ENCODE measurements at places on chromosomes 16 and 17.

- peak; percentile 21 for DNase-seq
Measured at GRCh38 chr17:7167832-7168231, 11.3 kb downstream of the ASGR1 start.

- DNase-seq, result no peak
Measured at GRCh38 chr17:8696426-8696825, 48.2 kb downstream of the CCDC42 start.

DNA sequence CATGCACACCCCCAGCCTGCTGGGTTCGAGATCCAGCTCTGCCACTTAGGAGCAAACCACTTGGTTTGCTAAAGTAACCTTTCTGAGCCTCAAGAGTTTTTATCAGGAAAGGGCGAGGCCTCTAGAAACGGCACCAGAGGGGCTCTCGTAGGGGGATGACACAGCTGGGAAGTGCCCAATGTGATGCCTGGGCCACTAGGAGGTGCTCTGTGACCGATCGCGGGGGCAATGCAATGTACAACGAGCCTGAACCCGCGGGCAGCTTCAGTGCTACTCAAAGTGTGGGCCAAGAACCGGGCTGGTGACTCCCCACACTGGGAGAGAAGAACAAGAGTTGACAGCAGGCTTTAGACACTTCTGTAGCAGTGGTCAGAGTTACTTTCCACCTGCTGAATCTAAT, 9.4 kb downstream of the C16orf89 start:
- DNase-seq, result no peak

- DNase-seq, result no peak
Measured at GRCh38 chr17:1715803-1716075, 5.6 kb upstream of the TLCD2 start.

DNA sequence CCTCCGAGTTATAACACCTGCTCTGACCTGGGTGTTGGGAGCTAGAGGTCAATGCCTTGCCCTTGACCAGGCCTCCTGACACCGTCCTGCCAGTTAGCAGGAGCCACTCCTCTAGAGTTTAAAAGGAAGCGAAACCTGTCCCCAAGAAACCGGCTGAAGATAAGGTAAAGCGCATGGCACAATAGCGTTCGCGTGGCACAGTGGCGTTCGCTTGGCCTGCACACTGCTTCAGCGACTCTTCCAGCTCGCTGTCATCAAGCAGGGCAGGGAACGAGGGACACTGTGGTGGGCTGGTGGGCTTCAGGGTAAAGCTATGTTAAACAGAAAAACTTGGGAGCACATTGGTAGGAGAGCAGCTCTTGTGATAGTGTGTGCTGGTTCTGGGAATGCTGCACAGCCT, 28.2 kb upstream of the ETV4 start:
- no peak for DNase-seq

- no peak for DNase-seq
Measured at GRCh38 chr17:80064696-80065095, 28.3 kb downstream of the CCDC40 start.

- DNase-seq, result no peak
Measured at GRCh38 chr17:63516910-63517824, 6.0 kb upstream of the KCNH6 start.

- peak; percentile 66 for DNase-seq
Measured at GRCh38 chr16:84819644-84820304, at the start of gene CRISPLD2. Gene CRISPLD2 (plus strand): TSS chr16:84819985. CDS start chr16:84838496, 18,511 bp downstream.

DNA sequence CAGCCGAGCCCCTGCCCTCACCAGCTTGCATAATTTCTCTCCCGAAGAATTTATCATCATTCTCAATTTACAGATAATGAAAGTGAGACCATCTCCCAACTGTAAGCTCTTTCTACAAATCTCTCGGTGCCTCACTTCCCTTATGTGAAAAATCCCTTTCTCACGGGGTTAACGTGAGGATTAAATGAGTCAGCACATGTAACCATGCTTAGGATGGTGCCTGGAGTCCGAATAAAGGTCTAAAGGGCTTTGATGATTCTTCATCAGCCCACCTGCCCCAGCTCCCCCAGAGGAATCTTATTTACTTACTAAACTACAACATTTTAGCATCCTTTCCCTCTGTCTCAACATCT, 24.8 kb upstream of the PIK3R6 start:
- no peak for DNase-seq

- no peak for DNase-seq
Measured at GRCh38 chr17:63529711-63530556, 6.8 kb downstream of the KCNH6 start.

- no peak for DNase-seq
Measured at GRCh38 chr17:62706598-62707424, 79.3 kb downstream of the MRC2 start.

DNA sequence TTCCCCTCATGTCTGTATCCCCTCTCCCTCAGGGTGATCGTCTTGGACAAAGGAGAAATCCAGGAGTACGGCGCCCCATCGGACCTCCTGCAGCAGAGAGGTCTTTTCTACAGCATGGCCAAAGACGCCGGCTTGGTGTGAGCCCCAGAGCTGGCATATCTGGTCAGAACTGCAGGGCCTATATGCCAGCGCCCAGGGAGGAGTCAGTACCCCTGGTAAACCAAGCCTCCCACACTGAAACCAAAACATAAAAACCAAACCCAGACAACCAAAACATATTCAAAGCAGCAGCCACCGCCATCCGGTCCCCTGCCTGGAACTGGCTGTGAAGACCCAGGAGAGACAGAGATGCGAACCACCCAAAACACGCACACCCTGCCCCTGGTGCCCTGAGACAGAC, 82.2 kb downstream of the ABCC6 start:
- DNase-seq, result no peak

GRCh38 chr16:27334192-27334764, 20.5 kb downstream of the IL4R start:
- DNase-seq, result no peak

DNA sequence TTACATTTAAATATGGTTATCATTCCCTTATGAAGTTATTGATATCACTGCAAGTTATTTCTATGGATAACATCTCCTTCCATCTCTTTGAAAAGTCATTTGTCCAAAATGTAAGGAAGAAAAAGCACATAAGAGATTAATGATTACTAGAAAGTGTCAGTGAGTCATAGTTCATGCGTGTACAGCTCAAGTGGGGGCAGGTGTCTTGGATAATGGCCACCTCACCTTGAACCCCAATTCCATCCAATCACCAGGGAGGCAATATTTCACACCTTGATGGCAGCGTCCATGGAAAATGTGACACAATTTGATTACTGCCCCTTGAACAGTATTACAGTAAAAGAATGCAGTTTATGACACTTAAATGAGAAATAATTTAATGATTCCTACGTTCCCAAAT, 358.3 kb upstream of the SOX9 start:
- DNase-seq, result no peak

DNA sequence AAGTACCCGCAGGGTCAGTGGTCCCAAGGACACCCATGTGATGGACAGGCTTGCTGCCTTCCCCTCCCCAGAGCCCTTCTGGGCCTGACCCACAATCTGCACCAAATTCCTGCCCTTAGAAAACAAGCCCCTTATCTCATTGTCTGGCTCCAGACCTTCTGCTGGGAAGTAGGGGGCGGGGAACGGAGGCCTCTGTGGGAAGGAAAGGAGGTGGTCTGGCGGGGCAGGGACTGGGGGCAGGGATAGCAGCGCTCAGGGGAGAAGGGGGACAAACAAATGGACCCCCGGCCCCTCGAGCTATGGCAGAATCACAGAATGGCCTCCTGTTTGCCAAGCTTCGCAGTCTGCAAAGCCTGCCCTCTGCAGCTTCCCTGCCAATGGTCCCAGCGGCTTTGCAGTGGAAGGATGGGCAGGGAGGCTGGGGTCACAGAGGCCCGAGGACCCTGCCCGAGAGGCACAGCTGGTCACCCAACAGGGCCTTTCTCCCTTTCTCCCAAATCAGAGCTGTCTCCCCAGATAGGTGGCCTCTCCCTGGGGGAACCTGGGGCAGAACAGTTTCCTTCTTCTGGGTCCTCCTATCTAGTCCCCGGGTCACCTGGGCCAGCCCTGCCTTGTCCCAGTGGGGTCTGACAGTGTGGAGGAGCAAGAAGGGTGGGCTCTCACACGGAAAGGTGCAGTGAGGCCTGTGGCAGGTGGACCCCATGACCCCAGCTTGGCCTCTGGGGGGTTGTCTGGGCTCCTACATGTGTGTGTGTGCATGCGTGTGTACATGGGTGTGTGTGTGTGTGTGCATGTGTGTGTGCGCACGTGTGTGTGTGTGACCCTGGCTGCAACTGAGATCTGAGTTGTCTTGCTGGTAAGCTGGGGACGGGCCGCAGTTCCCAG, 25.5 kb downstream of the TMEM235 start:
- no peak for DNase-seq

DNA sequence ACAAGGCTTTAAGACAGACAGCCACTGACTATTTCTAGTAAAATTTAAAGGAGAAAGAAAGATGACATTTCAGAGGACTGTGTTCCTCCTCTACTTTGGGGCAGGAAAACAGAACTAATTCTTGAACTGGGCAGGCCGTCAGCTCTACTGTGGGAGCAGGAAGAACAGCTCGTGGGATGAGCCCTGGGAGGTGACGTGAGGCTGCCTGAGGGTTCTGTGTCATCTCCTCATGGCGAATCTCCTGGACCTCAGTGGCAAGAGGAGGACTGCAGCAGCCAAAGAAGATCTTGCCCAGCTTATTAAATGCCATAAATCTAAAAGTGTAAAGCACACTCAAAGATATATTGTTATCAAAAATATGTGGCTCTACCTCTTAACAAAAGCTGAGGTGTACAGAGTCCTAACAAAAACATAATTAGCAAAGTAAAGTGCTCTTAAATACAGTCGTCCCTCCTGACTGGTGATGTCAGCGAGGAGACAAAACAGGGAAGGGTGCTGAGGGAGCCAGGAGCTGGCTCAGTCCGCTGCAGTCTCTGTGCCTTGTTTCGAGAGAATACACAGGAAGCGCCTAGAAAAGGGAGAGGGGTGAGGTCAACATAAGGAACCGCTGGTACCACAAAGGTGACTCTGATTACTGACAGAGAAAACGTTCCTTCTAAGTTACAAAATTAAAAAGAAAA, 58.0 kb downstream of the CREBBP start:
- no peak for DNase-seq

DNA sequence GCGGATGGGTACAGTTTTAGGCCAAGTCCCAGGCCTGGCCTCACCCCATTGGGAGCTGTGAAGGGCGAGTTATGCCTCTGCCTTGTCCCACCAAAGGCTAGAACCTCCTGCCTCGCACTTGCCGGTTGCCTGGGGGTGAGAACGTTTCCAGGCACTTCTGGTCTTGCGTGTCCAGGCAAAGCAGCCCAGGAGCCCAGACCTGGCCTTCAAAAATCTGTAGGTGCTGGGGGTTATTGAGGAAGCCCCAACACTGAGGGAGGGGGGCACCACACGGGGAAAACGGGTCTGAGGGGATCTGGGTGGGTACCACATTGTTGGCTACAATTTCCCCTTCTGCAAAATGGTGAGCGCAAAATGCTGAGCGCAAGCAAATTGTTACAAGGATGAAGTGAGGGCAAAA, 12.2 kb upstream of the ATP2C2 start:
- DNase-seq, result no peak

- no peak for DNase-seq
Measured at GRCh38 chr17:68732301-68732749, 131.2 kb upstream of the FAM20A start.

DNA sequence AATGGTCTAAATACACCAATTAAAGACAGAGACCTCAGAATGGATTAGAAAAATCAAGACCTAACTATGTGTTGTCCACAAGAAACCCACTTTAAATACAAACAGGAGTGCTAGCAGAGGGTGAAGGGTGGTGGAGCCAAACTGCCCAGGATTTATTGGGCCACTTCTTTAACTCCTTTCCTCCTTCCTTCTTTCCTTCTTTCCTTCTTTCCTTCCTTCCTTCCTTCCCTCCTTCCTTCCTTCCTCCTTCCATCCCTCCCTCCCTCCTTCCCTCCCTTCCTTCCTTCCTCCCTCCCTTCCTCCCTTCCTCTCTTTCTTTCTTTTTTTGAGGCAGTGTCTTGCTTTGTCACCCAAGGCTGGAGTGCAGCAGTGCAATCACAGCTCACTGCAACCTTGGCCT, 34.3 kb upstream of the EMP2 start:
- no peak for DNase-seq

DNA sequence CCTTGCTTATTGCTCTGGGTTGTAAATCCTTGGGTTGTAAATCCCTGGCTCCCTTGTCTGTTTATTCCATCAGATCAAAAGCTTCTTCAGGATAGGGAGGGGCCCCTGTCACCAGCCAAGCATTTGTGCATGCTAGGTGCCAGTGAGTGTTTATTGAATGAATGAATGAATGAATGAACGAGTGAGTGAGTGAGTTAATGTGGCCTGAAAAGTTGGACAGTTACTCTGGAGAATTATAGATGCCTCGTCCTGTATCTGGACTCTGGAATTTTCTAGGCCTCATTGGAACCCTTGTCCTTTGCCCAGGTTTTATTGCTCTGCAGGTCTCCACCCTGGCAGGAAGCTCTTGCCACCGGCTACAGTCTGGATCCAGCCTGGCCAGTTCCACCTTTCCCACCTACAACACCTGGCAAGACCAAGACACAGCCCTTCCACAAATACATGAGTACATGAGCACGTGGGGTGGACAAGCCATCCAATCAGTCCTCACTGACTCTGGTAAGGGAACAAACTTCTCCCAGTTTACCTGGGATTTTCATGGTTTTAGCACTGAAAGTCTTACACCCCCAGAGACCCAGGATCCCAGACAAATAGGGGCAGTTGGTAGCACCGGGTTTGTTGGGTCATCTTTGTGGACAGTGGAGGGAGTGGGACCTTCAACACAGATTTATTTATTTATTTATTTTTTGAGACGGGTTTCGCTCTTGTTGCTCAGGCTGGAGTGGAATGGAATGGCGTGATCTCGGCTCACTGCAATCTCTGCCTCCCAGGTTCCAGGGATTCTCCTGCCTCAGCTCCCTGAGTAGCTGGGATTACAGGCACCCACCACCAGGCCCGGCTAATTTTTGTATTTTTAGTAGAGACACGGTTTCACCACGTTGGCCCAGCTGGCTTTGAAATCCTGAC, 14.7 kb upstream of the CDH1 start:
- no peak for DNase-seq

GRCh38 chr17:47287068-47287467, 33.4 kb downstream of the ITGB3 start:
- DNase-seq, result no peak

DNA sequence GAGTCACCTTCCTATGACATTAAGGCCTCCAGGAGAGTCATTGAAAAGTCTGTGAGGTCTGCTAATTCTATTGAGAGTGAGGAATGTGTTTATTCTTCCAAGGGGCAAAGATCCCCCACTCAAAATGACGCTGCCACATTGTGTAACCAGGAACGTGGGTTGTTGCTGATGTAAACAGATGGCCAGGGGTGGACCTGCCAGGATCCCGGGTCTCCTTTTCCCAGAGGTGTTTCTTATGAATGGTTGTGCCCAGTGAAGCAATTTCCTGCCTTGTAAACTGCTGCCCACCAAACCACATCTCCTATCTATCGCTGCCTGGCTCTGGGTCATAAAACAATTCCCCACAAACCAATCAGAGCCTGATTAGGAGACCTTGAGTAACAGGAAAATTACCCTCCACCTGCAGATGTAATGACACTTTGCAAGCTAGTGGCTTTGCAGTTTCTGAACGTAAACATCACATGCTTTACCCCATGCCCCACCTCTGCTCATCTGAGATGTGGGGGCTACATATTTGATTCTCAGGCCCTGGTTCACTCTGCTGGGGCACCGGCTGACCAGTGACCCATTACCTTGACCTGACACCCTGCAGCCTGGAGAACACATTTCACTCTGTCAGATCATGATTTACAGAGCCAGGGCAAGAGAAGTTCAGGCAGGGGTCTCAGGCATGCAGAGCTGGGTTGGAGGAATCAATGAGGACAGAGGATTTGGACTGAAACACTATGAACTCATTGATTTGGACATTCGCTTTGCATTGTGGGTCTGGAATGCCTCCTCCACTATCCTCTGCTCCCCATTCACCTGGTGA, 33.1 kb upstream of the DDX52 start:
- DNase-seq, result no peak

Data from skin of body (tissue), 3 donors.